Activated B cell treated with CpG ODN at 0.5 μM for 24 hours (primary cell): ENCODE measurements at places on chromosomes 5 and 9. TPM values are rescaled to one million over a fixed set of nuclear protein-coding genes. Genes with fewer than 3 reads are reported as not detected.

The IL33 gene
- total RNA-seq = not detected in 2 replicates

The PHF24 gene
- 0.13 TPM in 1 of 2 replicates, not detected in the other for total RNA-seq

- no peak overlapping the region for H3K27ac ChIP-seq
- H3K4me3 ChIP-seq = no peak overlapping the region
- no peaks in the 10 kb centered on the region for H3K4me1 ChIP-seq
These were observed 49.6 kb upstream of the GFPT2 start for GRCh38 chr5:180402716-180403115.

DNA sequence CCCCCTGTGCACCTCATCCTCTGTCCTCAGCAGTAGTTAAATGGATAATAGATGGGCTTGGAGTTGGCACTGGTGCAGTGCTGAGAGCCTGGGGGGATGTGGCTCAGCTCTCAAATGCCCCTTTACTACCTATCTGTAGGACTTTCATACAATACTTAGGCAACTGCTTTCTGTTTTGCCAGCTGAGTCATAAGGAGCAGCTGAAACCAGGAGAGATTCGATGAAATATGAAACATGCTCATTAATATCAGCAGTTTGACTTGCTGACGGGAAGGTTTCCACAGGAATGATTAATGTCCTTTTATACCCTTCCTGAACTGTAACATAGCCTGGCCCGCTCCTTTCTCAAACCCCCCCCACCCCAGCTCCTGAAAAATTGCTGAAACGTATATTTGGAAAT lies 142.6 kb downstream of the SAXO1 start:
- no peaks in the 10 kb centered on the region for H3K4me1 ChIP-seq
- no peaks in the 10 kb centered on the region for H3K36me3 ChIP-seq
- H3K27me3 ChIP-seq = peaks cover under 1% of the 10 kb centered on the region
- no peak overlapping the region for H3K4me3 ChIP-seq

GRCh38 chr5:12332480-12332879 lies 428.2 kb upstream of the CTNND2 start:
- H3K27ac ChIP-seq = no peak overlapping the region
- H3K4me3 ChIP-seq = no peak overlapping the region
- no peaks in the 10 kb centered on the region for H3K4me1 ChIP-seq
- H3K27me3 ChIP-seq = no peaks in the 10 kb centered on the region
